ENCODE measurements at places on chromosomes 5 and 9. TPM values are rescaled to one million over a fixed set of nuclear protein-coding genes. Genes with fewer than 3 reads are reported as not detected.

- peak; percentile 20 for DNase-seq
Observed at GRCh38 chr9:92342825-92343488, 17.2 kb downstream of the CENPP start.

GRCh38 chr9:532707-533106, 308.8 kb upstream of the DMRT1 start:
- no peak for DNase-seq

DNA sequence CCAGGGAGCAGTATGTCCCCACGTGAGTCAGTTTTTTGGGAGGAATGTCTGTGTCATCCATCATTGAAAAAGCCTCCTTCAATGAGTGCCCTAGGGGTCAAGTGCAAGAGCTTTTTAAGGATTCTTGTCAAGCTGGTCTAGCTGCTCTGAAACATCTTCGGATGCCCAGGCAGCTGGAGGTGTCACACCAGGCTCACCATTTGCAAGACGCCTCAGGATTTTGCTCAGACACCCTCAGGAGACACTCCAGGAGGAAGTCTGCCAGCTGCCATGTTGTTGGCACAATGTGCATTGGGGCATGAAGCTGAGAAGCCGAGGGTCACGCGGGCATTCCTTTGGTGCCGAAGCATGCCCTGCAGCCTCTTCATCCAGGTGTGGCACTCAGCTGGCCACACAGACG, 111.1 kb upstream of the S1PR3 start:
- DNase-seq, result no peak

The TRAF1 gene
- total RNA-seq, result 5.1 TPM

The PCDHGA5 gene
- total RNA-seq, result 6.1 TPM
